ENCODE measurements at places on chromosomes 1 and 21.

GRCh38 chr21:41755934-41756773 lies 10.7 kb downstream of the RIPK4 start:
- no peak for DNase-seq

GRCh38 chr1:61362351-61362750 lies 280.0 kb downstream of the NFIA start:
- DNase-seq = no peak

GRCh38 chr1:207868251-207868773 lies 42.6 kb downstream of the CD34 start:
- DNase-seq = no peak

- no peak for DNase-seq
Measured at GRCh38 chr1:37089750-37090149, 55.4 kb upstream of the GRIK3 start.

DNA sequence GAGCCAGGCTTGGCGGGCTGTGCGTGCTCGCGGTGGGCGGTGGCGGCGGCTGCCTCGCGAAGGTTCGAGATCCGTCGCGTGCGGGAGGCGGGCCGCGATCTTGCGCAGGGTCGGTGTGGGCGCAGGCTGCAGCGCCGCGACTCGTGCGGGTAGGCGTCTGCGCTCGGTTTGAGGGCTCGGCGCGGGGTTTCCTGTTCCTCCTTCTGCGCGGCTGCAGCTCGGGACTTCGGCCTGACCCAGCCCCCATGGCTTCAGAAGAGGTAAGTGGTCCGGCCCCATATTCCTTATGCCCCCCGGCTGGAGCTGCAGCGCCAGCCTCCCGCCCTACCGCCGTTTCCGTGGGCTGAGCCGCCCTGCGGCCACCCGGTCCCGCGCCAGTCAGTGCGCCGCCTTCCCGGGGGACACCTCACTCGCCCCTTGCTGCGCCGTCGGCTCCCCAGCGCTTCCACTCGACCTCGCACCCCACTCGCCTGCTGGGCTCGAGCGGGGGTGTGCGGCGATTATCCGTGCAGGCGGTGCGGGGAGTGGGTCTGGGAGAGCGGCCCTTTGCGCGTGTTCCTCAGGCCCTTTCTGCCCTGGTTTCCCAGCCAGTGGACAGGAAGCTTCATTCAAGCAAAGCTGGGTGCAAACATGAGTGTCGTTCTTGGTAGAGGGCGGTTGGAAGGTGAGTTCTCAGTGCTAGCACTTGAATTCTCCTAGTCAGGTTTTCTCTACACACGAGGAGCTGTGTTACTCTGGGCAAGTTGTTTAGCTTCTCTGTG lies at the start of gene CACYBP:
Gene CACYBP, plus strand, starts transcription at position 12 of the 761 bp plus-strand sequence. Its CDS starts 234 bp downstream, at position 246.
- no peak for DNase-seq

DNA sequence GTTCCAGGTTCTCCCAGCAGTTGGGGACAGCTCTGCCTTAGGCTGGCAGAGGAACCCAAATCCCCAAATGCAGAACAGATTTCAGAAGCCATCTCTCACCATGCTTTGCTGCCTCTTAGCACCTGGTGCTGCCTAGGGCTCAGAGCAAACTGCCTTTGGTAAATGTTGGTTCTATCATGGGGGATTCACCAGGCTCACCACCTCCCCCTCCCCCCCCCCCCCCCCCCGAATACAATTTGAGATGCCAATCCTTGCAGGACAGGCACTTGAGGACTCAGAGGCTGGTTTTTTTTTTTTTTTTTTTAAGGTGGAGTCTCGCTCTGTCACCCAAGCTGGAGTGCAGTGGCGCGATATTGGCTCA lies 447 bp upstream of the PAQR6 start:
- DNase-seq = no peak

DNA sequence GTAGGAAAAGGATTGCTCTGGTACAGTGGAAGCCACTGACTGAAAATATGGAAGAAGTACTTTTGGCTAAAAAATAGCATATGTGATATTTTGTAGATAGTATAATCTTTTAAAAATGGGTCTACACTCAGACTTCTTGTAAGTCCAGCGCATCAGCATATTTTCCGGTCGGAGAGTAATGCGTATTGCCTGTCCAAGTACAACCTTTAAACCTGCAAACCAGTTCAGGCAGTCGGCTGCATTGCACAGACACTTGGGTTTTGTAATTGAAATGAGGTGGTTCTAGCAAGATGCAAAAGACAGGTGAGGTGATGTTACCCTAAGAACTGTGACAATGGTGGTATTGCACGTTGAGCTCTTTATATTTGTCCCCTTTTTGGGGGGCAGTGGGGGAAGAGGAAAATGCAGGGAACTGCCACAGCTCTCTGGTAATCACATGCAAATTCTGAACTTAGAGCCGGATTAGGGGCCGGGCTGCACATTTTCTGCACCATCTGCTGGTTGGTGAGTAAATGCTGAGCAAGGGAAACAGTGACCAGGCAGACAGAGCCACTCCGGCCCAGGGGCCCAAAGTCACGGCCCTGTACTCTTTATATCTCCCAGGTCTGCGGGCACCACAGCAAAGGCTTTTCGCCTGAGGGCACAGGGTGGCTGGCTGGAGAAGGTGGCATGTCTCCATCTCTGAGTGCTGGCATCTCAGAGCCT lies 2.3 kb downstream of the GPR137B start:
- DNase-seq = no peak

DNA sequence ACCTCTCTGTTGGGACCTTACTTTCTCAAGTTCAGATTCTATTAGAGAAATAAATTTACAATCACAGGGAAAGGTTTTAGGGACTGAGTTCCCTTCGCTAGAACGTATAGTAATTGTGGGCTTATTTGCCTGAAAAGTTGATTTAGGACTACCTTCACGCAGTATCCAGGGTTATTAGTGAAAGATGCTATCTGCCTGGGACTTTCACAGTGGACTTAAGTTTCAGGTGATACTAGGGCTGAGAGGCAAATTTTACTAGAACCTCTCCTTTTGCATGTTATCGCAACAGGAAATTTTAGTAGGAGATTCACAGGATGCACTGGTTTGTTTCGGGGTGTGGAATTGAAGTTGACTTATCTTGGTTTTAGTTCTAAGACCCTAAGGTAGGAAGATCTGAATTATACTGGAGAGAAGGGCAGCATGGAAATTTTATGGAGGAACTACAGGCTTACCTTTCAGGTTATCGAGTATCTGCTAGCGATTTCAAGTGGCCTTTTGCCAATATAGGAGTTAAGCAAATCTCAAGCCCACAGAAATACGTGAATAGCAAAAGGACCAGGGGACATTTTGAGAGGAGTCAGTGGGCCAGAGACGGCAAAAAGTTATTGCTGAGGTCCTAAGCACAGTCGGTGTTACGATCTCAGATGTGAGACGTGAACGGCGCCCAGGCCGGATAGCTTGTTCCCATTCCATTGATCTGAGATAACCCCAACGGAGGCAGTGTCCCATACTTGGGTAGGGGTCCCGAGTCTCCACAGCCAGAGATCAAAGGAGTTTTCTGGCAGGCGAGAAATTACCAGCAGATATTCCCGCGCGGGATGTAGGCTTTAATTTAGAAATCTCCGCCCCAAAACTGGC lies 723 bp upstream of the GNAI3 start:
- peak; percentile 8 for DNase-seq

- peak; percentile 88 for DNase-seq
Measured at GRCh38 chr1:28232558-28233263, at the start of gene DNAJC8. TSS of gene DNAJC8 (minus strand) at chr1:28233029. CDS start at chr1:28232998, 31 bp downstream.

DNA sequence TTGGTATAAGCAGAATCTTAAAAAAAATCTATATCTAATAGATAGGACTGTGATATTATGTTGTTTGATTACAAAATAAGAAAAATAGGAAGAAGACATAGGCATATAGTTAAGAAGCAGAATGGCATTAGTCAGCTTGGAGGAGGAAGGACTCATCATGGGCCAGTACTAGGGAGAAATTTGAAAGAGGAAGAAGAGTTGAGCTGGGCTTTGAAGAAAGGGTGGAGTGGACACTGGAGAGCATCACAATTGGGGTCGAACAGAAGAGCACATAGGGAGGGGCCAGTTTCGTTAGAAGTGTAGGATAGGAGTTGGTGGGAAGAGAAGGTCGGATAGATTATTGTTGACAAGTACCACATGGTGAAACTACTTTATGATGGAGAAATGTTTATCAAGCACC lies 129.3 kb downstream of the CACHD1 start:
- no peak for DNase-seq

DNA sequence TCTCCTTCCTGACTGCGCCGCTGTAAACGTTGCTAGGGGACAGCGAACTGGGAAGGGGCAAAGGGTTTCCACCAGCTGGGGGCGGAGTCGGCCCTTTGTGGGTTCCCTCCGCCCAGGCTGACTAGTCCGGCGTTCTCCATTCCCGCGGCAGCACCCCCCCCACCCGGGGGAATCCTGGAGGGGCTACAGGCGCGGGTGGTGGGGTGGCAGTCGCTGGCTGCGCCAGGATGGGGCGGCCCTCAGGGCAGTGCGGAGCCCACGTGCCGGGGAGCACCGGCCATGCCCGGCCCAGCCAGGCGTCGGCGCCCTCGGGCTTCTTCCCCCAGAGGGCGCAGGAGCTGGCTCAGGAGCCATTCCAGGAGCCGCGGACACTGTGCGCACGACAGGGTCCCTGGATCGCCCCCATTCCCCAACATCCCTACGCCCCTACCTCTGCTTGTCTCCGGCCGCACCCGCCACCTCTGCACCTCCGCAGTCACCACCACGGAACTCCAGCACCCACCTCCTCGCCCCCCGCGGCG lies 476 bp downstream of the BATF3 start:
- peak; percentile 29 for DNase-seq

- no peak for DNase-seq
Measured at GRCh38 chr1:183807549-183808168, 2.7 kb downstream of the RGL1 start.

GRCh38 chr1:21115098-21115760 lies 61.5 kb downstream of the EIF4G3 start:
- no peak for DNase-seq

DNA sequence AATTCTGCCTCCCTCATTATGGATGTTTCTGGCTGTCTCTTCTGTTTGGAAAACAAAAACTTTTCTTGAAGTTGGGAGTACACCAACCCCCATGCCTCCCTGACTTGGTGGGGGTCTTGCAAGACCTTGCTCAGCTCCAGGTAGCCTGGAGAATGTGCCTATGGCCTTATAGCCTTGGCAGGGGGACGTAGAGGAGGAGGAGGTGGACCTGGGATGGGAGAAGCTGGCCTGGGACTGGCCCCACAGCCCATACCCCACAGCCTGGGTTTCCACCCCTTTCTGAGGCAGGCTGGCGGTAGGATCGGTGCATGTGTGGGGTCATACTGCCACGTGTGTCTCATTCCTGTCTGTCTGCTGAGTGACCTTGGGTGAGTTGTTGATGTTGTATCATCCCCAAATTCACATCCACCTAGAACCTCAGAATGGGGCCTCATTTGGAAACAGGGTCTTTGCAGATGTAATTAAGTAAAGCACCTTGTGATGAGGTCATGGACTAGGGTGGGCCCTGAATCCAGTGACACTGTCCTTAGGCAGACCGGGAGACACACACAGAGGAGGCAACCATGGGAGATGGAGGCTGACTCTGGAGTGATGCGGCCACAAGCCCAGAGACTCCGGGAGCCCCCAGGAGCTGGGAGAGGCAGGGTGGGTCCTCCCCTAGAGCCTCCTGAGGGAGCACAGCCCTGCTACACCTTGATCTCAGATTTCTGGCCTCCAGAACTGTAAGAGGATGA lies 18.5 kb downstream of the OBSCN start:
- no peak for DNase-seq

DNA sequence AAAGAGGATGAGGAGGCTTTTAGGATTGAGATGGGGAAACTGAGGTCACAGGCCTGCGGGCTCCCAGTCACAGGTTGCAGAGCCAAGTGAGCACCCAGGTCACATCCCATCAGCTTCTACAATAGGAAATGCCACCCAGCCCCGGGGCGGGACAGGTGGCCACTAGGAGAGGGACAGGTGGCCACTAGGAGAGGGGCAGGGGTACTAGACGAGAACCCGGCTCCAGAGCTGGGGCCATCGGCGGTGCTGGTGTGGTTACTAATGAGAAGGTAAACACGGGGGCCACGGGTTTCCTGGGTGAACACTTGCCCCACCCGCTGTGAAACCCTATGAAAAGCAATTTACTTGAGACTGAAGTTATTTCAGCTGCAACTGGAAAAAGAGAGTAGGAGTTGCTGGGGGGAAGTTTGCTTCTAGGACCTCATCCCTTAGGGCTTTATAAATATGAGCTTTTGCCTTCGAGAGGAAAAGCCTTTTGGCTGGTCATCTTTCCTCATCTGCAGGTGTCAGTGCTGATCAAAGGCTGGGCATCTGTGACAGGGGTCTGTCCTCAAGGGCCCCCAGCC lies 52.5 kb downstream of the MRPL37 start:
- no peak for DNase-seq

DNA sequence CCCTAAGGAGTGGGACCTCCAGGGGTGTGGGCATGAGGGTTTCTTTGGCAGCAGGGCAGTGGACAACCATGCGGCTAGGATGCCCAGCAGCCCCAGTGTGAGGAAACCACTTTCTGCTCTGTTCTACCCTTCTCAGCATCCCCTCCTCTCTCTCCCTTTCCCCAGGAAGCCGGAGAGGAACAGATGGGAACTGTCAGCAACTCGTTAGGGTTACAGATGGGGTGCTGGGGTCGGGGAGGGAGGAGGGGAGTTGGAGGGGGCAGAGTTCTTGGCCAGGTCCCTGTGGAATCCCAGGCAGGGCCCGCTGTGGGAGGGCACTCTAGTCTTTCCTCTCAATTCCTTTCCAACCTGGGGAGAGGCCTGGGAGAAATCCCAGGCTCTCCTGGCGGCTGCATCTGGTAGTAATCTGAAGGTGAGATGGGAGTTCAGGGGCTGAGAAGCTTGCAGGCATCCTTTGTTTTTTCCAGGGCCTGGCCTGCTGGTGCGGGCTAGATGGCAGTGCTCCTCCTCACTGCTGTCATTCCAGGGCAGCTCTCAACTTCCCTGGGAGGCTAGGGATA lies 93.9 kb upstream of the CSF3R start:
- no peak for DNase-seq

DNA sequence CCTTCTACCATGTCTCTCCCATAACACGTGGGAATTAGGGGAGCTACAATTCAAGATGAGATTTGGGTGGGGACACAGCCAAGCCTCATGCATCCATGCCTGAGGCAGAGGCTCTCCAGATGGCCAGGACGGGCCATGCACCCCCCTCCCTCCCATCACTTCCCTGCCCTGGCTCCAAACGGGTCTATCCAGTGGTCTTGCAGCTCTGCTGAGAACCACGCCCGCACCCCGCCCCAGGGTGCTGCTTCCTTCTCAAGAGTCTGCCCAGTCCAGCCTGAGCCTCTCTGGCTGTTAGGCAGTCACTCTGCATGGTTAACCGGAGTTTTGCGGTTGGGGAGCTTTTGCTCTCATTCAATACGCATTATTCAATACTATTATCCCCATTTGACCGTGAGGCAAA lies 131.5 kb upstream of the TMEM51 start:
- DNase-seq = no peak

- DNase-seq = no peak
Measured at GRCh38 chr1:8189931-8190483, 127.9 kb upstream of the SLC45A1 start.
